Skeletal muscle cell (primary cell): ENCODE measurements at places on chromosomes 4 and X.

GRCh38 chrX:47797084-47797483 is 39.6 kb upstream of the ZNF81 start:
- DNase-seq, result no peak

DNA sequence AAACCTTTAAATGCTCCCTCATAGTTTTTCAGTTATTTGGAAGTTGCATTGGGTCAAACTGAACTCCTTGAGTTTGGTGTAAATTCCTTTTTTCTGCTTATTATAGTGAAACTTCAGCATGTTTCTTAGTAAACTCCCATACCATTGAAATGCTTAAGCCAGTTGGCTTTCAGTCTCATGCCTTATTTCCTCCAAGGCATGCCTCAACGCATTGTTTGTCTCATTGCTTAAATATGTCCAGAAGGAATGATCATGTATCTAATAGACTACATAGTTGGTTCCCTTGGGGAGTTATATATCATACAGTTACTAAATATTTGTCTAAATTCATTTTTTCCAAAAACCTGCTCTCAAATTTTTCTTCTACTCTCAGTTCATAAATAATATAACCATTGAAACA is 114.0 kb downstream of the STOX2 start:
- no peak for DNase-seq

DNA sequence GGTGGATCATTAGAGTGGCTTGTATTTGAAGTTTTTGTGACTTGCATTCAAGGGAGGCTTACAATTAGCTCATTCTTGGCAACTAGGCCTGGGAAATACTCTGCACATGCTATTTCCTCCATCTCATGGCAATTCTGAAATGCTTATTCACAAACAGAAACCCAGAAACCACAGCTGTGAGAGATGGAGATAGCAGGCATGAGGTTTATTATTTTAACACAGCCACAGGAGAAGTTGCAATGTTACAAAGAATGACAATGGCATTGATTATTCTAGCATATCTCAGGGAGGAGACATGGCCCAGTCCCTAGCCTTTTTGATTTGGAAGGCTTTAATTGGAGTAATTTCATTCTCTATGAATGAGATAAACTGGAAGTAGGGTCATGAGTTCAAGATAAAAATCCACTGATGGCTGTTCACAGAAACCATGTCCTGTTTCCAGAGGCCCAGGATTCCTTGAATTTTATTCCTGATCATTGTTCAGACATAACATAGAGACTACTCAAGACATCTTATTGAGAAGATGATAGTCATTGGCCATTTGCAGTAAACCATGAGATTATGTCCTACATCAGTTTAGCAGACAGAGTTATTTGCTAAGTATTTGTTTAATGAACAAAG is 123.9 kb downstream of the MID1 start:
- DNase-seq, result no peak

- DNase-seq, result no peak
These were observed 43.9 kb upstream of the SFRP2 start for GRCh38 chr4:153832720-153833287.
